ENCODE measurements at places on chromosomes 13 and 19.

DNA sequence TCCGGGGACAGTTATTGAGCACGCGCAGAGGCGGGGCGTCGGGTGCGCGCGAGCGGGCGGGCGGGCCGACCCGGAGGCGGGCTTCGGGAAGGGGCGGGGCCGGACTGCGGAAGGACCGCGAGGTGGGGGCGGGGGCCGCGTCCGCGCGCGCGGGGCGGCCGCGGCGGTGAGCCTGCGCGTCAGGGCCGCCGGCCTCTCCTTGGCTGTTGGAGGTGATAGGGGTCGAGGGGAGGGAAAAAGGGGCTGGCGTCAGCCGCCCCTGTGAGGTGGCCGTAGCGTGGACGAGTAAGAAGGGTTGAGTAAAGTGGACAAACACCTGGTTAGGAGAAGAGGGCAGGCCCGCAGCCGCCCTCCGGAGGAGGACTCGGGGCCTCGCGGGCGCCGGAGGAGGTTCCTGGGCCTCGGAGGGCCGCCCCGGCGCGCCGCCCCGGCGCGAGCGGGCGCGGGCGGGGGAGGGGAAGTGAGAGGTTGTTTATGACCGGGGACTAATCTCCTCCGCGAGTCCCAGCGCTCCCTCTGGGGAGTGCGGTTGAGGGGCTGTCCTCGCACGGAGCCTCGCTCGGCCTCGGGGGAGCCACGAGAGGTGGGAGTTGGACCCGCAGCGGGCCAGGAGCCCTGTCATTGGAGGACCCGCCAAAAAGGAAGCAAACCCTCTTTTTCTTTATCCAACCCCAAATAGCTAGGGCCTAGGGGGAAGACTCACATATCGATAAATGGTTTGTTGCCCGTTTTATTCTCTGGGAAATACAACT, 547 bp upstream of the INTS6 start:
- peaks cover 19% of the 10 kb centered on the region for H3K4me1 ChIP-seq
- peak overlapping the region; percentile 94 for H3K27ac ChIP-seq
- peak overlapping the region; percentile 59 for H3K4me3 ChIP-seq
- no peaks in the 10 kb centered on the region for H3K36me3 ChIP-seq
- peak; percentile 71 for DNase-seq

DNA sequence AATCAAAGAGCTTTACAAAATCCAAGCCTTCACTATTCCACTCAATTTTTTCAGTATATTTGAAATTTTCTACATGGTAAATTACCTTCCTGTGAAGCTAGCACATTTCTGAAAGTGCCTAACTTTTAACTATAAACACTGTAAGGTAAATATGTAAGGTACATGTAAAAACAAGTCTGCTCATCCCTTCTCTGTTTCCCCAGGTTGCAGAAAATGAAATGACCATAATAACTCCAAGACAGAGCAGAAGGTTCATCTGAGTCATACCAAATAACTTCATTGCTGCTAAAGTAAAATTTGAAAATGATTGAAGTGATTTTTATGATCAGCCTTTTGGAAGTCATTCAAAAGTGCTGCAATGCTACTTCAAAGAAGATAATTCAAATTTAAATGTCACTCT, 28.6 kb downstream of the FGF14 start:
- H3K27ac ChIP-seq, result no peak overlapping the region
- H3K27me3 ChIP-seq, result no peaks in the 10 kb centered on the region
- H3K4me1 ChIP-seq, result no peaks in the 10 kb centered on the region
- no peaks in the 10 kb centered on the region for H3K36me3 ChIP-seq

DNA sequence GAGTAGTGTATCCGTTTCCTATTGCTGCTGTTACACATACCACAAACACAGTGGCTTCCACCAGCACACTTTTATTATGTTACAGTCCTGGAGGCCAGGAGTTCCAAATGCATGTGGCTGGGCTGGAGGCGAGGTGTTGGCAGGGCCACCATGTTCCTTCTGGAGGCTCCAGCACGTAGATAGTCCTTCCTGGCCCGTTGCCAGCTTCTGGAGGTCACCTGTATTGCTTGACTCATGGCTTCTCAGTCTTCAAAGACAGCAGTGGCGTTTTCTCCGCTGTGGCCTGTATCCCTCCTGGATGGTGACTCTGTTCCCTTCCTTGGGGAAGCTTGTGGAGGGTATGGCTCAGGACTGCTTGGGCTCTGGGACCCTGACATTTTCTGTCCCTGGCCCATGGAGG, 15.2 kb downstream of the ZNF473 start:
- H3K4me1 ChIP-seq, result no peaks in the 10 kb centered on the region
- H3K27ac ChIP-seq, result no peak overlapping the region
- no peaks in the 10 kb centered on the region for H3K27me3 ChIP-seq
- DNase-seq, result no peak
- peaks cover 21% of the 10 kb centered on the region for H3K36me3 ChIP-seq

DNA sequence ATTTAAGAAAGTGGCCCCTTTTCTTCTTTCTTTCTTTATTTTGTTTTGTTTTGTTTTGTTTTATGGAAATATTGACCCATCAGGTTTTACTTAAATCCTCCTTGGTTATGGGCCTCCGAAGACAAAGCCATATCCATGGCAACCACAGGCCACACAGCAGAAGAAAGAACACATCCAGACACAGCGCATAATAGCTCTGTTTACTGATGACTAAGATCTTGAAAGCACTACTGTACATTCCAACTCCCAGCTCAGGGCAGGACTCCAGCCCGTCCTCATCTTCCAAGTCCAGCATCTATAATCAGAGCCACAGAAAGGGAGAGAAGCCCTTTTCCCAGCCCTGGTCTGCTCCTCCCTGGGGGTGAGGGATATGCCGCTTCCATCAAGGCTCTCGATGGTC, 84.3 kb downstream of the NUFIP1 start:
- H3K4me1 ChIP-seq, result peaks cover 48% of the 10 kb centered on the region
- peak; percentile 66 for DNase-seq
- no peaks in the 10 kb centered on the region for H3K36me3 ChIP-seq
- H3K27me3 ChIP-seq, result no peaks in the 10 kb centered on the region
- H3K4me3 ChIP-seq, result no peak overlapping the region

- DNase-seq, result no peak
- H3K27ac ChIP-seq, result no peak overlapping the region
- H3K36me3 ChIP-seq, result peaks cover 3% of the 10 kb centered on the region
- H3K4me1 ChIP-seq, result peaks cover 24% of the 10 kb centered on the region
These were observed 1.5 kb downstream of the SLC25A23 start for GRCh38 chr19:6457958-6458694.

DNA sequence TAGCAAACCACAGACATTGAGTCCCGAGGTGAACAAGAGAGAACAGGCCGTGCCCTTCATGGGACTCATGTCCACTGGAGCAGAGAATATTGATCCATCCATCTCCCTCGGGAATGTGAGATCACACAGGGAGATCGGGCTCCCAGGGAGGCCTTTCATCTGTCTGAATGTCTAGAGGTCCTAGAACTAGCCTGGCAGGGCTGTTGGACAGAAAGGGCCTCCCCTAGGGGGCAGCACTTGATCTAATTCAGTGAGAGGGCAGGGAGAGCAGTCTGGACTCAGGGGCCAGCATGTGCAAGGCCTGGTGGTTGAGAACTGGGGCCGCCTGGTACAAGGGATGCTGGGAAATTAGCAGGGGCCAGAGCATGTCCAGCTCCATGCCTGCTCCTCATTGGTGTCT, 4.3 kb downstream of the RUVBL2 start:
- DNase-seq, result no peak
- no peak overlapping the region for H3K4me3 ChIP-seq
- H3K4me1 ChIP-seq, result peaks cover 17% of the 10 kb centered on the region
- H3K27me3 ChIP-seq, result no peaks in the 10 kb centered on the region
- no peaks in the 10 kb centered on the region for H3K36me3 ChIP-seq

- no peak overlapping the region for H3K27ac ChIP-seq
- H3K36me3 ChIP-seq, result no peaks in the 10 kb centered on the region
- DNase-seq, result no peak
- H3K4me1 ChIP-seq, result no peaks in the 10 kb centered on the region
These were observed 74.9 kb downstream of the SOX1 start for GRCh38 chr13:112141643-112142400.

- no peak overlapping the region for H3K27ac ChIP-seq
- DNase-seq, result no peak
- no peak overlapping the region for H3K4me3 ChIP-seq
These were observed 156.0 kb downstream of the GGACT start for GRCh38 chr13:100432611-100433010.

DNA sequence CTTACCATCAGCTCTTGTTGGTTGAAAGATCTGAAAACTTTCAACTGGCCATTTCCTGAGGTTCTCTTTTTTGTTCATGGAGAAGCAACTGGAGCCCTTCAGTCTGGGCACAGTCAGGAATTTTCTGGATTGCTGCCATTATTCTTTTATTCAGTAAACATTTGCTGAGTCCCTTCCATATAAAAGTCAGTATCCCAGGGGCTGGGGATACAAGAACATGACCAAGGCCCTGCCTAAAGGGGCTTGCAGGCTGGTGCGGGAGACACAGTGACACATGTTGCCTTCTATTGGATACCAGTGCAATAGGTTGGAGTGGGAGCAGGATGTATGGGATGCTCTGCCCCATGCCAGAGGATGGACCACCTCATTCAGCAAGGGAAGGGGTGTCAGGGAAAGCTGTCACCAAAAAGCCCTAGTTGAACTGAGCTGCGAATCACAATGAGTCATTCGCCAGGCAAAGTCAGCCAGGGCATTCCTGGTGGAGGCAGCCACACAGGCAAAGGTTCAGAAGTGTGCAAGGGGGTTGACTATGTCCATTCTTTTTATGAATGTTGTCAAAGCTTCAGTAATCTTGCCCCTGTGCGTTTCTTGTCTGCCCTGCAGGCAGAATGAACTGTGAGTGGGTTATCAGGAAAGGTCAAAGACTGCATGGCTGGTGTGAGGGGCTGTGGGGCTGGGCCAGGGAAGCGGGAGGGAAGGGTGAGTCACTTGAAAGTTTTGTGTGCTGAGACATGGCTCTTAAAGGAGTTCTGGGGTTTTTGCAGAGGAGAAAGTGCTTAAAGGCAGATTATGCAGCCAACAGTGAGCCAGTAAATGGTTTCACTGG, 395.9 kb downstream of the KCNRG start:
- no peak overlapping the region for H3K4me3 ChIP-seq
- no peaks in the 10 kb centered on the region for H3K27me3 ChIP-seq
- no peaks in the 10 kb centered on the region for H3K36me3 ChIP-seq
- no peak overlapping the region for H3K27ac ChIP-seq

- no peaks in the 10 kb centered on the region for H3K4me1 ChIP-seq
- no peak overlapping the region for H3K27ac ChIP-seq
- no peaks in the 10 kb centered on the region for H3K27me3 ChIP-seq
- no peak overlapping the region for H3K4me3 ChIP-seq
- no peak for DNase-seq
These were observed 22.7 kb upstream of the MAB21L1 start for GRCh38 chr13:35499196-35499662.

GRCh38 chr13:58051396-58051795, 419.9 kb downstream of the PCDH17 start:
- no peaks in the 10 kb centered on the region for H3K27me3 ChIP-seq
- no peak overlapping the region for H3K27ac ChIP-seq
- H3K4me1 ChIP-seq, result no peaks in the 10 kb centered on the region
- no peaks in the 10 kb centered on the region for H3K36me3 ChIP-seq

- no peak overlapping the region for H3K4me3 ChIP-seq
- peak overlapping the region; percentile 50 for H3K27ac ChIP-seq
- no peak for DNase-seq
- H3K4me1 ChIP-seq, result peaks cover 80% of the 10 kb centered on the region
These were observed 14.8 kb downstream of the BRD4 start for GRCh38 chr19:15317392-15318071.

GRCh38 chr13:35712907-35713761, 236.6 kb upstream of the MAB21L1 start:
- H3K27ac ChIP-seq, result no peak overlapping the region
- H3K27me3 ChIP-seq, result no peaks in the 10 kb centered on the region
- H3K4me1 ChIP-seq, result no peaks in the 10 kb centered on the region
- DNase-seq, result no peak

GRCh38 chr13:22735011-22735995, 445.5 kb upstream of the SGCG start:
- DNase-seq, result no peak
- H3K4me3 ChIP-seq, result no peak overlapping the region
- no peaks in the 10 kb centered on the region for H3K36me3 ChIP-seq
- H3K27me3 ChIP-seq, result no peaks in the 10 kb centered on the region

- no peak overlapping the region for H3K27ac ChIP-seq
- no peaks in the 10 kb centered on the region for H3K36me3 ChIP-seq
- no peak for DNase-seq
- no peaks in the 10 kb centered on the region for H3K27me3 ChIP-seq
- no peaks in the 10 kb centered on the region for H3K4me1 ChIP-seq
These were observed 2581.8 kb downstream of the PCDH9 start for GRCh38 chr13:64648293-64648692.

DNA sequence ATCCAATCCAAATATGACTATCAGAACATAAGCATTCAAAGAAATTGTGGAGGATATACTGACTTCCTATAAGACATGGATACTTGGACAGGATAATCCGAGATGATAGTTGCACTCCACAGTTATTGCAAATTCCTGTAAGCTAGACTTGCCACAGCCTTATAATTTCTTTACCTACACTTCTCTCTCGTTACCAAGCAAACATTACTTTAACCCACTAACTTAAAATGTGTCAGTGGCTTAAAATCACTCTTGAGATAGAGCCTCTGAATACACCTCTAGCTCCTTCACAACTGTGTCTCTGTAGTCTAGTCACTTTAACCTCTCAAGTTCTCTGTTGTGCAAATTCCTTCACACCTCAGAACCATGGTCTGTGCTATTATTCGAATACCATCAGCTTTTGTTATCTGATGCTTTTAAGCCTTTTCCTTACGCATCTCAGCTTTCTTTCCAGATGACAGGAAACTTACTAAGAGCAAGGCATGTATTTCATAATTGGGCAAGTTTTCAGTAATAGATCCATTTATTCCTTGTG, 474.9 kb upstream of the MIR17HG start:
- H3K4me3 ChIP-seq, result no peak overlapping the region
- no peaks in the 10 kb centered on the region for H3K27me3 ChIP-seq
- no peak for DNase-seq
- H3K4me1 ChIP-seq, result no peaks in the 10 kb centered on the region
- no peak overlapping the region for H3K27ac ChIP-seq

Data from tibial nerve (tissue), 4 donors.